Right lung (tissue), 10 donors: ENCODE measurements at places on chromosomes 2 and 18. TPM values are rescaled to one million over a fixed set of nuclear protein-coding genes. Genes with fewer than 3 reads are reported as not detected.

The FAM124B gene
- polyA plus RNA-seq: 34.6 TPM

The PROKR1 gene
- polyA plus RNA-seq: 0.05 TPM

The TSPYL6 gene
- polyA plus RNA-seq: 0.05 TPM

The TIA1 gene
- 343 TPM for polyA plus RNA-seq

The NAT8 gene
- polyA plus RNA-seq: 1.4 TPM

The MROH2A gene
- polyA plus RNA-seq: 1.3 TPM

The TUBA3D gene
- 0.44 TPM for polyA plus RNA-seq

The LINC00305 gene
- not detected for polyA plus RNA-seq

DNA sequence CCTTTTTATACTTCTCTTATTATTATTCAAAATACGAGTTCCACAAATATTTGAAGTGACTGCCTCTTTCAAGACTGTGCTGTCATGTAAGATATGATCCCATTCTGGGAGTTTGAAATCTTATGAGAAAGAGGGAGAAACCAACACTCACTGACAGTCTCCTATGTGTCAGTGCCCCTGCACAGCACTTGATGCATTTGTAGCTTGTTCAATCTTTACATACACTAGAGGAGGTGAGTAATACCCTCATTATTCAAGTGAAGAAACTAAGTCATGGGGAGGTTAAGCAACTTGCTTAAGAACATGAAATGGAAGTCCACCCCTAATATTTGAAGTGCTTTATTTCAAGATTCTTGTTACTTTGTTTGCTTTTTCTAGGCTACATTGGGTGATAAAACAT lies 459.5 kb upstream of the FANCL start:
- DNase-seq: no peak

DNA sequence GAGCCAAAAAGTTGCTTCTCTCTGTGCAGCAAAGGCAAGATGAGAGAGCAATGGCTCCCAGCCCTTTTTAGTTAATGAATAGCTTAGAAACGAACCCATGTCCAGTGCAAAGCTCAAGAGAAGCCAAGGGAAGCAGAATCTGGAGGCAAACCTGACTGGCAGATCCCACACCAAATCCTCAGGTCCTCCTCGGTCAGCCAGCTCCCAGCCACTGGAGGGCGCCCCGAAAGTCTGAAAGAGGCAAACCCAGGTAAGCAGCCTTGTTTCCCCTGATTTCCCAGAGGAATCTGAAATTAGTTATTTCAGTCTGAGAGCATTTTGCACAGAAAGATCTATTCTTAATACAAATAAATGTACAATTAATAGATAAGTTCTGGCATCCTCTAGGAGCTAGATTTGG lies 71.3 kb upstream of the PID1 start:
- no peak for DNase-seq

- DNase-seq: no peak
Observed at GRCh38 chr2:100814453-100814852, 5.5 kb upstream of the NPAS2 start.

DNA sequence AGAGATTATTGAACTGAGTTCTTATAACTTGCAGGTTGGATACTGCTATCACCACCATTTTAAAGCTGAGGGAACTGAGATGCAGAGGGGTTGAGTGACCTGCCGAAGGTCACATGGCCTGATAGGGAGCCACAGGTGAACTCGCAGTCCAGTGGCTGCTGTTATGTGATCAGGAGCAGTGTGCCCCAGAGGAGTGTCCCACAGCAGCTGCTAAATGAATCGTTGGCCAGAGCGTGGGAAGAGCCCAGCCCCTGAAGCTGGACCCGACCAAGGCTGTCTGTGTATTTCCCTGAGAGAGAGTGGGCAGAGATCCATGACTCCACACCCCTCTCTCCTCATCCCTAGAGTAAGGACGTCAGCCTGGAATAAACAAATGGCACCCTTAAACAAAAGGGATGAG lies 26.7 kb upstream of the PRLH start:
- DNase-seq: no peak

GRCh38 chr2:179355881-179356280 lies 91.2 kb upstream of the SESTD1 start:
- DNase-seq: no peak

- no peak for DNase-seq
Observed at GRCh38 chr2:51976623-51977022, 944.7 kb upstream of the NRXN1 start.

GRCh38 chr2:237408335-237409000 lies 5.5 kb downstream of the COL6A3 start:
- no peak for DNase-seq

DNA sequence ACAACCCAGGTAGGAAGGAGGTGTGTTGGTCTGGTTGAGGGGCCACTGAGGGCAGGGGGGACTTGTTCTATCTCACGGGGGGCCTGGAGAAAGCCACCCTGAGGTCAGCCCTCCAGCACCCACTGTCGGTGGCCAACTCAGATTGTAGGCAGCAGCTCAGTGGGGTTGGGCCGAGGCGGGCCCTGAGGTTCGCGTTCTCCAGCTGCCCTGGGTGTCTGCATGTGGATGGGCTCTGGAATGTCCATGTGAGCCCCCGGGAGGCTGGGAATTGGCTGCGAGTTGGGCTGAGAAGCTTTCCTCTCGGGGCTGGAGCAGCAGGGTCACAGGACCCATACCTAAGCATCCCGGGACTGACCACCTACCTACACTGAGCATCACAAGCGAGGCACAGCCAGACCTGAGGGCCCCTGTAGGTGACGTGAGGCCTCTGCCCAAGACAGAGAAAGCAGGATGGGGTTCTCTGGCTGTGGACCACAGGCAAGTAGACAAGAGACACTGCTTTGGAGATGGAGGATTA lies 70.3 kb upstream of the HAAO start:
- DNase-seq: no peak

GRCh38 chr2:61984682-61985081 lies 79.2 kb downstream of the COMMD1 start:
- no peak for DNase-seq

GRCh38 chr2:98442488-98442887 lies 2.2 kb upstream of the INPP4A start:
- DNase-seq: no peak

DNA sequence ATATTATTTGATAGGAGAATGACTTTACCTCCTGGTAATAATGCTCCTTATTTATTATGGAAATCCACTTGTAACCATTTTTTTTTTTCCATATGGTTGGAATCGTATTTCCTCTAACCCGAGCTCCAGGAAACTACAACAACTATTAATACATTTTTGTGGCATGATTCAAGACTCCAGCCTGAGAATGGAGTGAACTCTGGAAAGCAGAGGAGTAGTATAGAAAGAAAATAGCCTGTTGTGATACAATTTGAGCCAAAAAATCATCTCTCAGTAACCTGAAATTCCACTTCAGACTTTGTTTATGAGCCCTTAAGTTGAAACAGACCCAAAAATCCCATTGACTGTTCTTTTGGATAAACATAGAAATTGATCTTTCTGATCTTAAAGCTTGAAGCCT lies 921.1 kb downstream of the SOCS6 start:
- DNase-seq: no peak

- DNase-seq: peak; percentile 43
Observed at GRCh38 chr2:196925768-196926561, 542 bp downstream of the PGAP1 start.

DNA sequence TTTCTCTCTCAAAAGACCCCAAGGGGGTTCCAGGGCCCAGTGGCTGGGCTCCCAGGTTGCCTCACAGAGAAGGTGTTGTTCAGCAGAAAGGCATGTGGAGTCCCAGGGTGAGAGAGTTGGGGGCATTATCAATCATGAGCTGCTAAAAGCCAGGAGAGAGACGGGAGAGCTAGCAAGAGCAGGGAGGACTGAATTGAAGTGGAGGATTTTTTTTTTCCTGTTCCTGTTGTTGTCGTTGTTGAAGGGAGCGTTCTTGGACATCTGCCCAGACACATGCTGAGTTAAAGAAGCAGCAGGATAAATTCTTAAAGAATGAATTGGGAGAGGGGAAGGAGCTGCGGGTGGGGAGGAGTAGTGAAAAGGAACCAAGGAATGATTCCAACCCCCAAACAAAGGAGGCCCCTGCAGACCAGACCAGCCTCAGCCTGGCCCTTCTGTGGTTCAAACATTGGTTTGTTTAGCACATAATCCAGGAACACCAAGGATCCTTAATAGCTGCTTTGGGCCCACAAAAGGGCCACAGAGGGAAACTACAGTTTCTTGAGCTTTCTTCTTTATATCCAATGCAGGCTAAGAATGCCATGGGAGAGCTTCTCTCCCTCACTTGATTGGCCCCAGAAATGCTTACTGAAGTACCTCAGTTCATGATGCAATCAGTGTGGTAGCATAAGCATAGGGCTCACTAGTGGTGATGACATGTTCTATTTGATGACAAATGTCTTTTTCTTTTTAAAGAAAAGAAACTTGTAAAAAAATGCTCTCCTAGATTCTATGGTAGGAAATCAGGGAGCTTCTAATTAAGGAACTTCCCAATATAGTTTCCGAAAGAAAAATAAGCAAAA lies 146.0 kb downstream of the SETBP1 start:
- peak; percentile 85 for DNase-seq

DNA sequence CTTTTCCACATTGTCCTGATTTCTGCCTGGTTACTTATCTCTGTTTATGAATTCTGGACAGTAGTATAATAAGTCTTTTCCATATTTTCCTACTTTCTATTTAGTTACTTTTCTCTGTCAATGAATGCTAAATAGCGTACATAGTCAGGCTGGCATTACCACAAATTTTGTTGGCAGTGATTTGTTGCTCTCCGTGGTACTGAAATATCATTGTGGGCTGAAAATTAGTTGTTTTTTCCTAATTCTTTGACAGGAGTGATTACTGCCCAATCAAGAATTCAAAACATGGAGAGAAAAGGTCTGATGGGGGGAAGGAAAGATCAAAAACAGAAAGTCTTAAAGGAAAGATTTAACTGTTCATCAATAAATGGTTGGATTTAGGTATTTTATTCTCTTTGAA lies 7.7 kb upstream of the GALNT13 start:
- DNase-seq: no peak

GRCh38 chr2:159755788-159756187 lies 42.2 kb downstream of the CD302 start:
- DNase-seq: no peak

DNA sequence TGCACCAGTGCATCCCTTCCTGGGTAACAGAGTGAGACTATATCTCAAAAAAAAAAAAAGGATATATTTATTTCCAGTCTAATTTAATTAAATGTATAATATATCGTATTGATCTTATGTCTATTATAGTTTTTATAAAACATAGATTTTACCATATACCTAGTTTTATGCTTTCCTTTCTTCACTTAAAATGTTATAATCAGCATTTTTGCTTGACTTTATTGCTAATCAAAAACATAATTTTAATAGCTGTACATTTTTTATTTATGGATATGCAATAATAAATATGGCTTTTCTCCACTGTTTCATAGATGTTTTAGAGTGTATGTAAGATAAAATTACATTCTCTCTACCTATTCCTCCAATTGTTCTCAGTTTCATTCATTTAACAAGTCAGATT lies 958.0 kb downstream of the EPHA4 start:
- no peak for DNase-seq

DNA sequence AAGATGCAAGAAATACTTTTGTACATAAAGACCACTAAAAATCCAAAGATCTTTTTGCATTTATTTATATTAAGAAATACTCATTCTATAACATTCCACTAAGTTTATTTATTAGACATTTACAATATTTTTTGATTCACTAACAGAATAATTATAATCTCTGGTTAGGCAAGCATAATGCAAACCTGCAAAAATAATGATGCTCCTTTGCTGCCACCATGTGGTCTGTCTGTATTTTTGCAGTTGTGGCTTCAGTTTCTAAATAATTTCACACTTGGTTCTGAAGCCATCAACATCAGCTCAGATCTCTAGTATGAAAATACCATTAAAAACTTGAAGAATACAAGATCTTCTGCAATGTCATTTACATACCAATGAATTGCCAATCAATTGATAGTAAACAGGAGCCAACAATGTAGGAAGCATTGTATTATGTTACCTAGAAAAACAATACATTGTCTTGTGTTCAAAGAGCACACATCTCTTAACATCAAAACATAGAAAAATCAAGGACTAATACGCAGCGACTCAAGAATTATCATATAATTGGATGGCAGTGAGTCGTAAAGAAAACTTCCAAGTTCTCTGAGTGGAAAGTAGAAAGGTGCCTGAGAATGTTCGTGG lies 28.8 kb upstream of the WDR75 start:
- peak; percentile 61 for DNase-seq

DNA sequence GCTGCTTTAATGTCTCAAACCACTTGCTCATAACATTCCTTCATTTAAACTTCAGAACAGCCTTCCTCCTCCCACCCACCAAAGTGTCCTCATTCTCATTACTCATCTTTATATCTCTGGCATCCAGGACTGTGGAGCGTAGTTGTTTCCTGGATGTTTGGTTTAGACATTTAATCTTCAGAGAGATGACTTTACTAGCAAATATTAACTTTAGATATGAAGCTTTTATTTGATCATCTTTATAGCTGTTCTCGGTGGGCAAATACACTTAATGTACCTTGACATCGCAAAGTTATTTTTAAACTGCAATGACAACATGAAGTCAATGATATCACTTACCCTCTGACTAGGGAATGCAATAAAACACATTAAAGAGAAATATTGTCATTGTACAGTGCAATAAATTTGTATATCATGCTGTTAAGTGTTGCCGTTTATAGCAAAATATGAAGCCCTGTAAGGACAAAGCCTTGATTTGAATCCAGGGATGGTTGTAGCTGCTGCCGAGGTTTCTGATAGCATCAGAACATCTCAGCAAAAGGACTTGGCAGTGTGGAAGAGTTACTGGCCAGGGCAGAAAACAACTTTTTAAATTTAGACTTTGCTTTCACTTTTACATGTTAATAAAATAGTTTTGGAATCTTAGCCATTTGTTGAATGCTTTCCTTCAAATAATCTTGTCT lies 4.6 kb upstream of the LAMA3 start:
- no peak for DNase-seq
